ENCODE measurements at places on chromosomes 4 and X. TPM values are rescaled to one million over a fixed set of nuclear protein-coding genes. Genes with fewer than 3 reads are reported as not detected.

GRCh38 chr4:87317527-87317926 is 5.2 kb downstream of the HSD17B13 start:
- no peak for DNase-seq

DNA sequence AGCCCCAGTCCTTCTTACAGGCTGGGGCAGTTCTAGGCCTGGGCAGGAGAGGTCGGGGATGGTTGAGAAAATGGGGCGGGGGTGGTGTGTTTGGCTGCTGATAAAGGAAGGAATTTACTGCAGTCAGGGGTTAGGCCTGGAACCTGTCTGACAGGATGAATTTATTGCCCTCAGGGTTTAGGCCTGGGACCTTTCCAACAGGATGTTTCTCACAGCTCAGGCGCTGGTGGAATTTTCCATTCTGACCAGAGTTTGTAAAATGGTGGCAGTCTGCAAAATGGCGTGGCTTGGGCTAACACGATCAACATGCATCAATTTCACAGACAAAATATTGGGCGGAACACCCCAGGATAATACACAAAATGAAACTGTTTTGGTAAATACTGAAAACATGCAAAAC is 83.5 kb upstream of the SPIN4 start:
- DNase-seq = no peak

- no peak for DNase-seq
Observed at GRCh38 chr4:87566276-87566675, 37.1 kb upstream of the SPARCL1 start.

Gene MAEA
- total RNA-seq = 94.8 TPM

Data from hematopoietic multipotent progenitor cell (in vitro differentiated cells).